ENCODE measurements at places on chromosomes 1 and 21.

DNA sequence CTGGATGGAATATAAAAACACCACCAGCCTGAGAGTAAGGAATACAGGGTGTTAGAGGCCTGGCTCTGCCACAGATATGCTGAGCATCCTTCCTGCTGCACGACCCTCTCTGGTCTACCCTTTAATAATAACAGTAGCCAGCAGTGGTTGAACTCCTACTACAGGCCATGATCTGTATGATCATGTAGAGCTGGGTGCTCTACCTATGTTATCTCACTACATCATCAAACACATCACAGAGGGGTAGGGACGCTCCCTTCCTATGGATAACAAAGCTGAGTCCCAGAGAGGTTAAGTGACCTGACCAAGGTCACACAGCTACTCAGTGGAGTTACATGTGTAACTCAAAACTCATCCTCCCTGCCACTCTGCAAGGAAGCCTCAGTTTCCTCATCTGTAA is 13.0 kb upstream of the MYOM3 start:
- no peak for DNase-seq

- DNase-seq = peak; percentile 72
These were observed 40.4 kb downstream of the RIMS3 start for GRCh38 chr1:40625076-40625475.

DNA sequence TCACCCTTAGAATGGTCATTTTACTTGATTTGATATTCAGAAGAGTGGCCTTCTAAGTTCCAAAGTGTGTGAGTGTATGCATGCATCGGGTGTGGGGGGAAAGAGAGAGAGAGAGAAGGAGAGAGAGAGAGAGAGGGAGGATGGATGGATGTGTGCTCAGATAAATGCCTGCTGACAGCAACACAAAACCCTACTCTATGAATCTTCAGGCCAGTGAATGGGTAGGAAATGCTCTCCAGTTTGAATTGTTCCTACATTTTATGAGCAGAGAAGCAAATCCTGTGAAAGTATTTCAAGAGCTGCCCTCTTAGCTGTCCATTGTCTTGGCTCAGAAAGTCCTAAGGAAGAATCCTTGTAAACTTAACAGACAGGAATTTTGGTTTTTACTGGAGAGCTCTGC is 7.4 kb downstream of the JAM2 start:
- no peak for DNase-seq

GRCh38 chr1:19333587-19334354 is 21.6 kb downstream of the SLC66A1 start:
- DNase-seq = no peak

GRCh38 chr1:5887971-5888361 is 104.3 kb downstream of the NPHP4 start:
- DNase-seq = no peak

DNA sequence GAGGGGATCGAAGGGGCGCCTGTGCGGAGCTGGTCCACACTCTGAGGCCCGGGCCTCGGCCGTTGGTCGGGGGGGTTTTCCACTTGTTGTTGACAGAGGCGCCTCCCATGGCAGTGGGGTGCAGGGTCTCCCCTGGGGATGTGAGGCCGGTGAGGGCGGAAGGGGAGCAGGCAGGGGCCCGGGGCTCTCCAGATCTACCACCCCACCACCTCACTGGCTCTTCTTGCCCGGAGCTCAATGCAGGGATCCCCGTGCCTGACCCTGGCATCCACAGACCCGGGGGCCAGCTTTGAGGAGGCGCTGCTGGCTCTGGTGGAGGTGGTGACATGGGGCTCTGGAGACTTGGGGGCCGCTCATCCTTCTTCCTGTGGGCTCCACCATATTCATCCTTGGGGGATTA is 7.1 kb upstream of the PEX10 start:
- no peak for DNase-seq

DNA sequence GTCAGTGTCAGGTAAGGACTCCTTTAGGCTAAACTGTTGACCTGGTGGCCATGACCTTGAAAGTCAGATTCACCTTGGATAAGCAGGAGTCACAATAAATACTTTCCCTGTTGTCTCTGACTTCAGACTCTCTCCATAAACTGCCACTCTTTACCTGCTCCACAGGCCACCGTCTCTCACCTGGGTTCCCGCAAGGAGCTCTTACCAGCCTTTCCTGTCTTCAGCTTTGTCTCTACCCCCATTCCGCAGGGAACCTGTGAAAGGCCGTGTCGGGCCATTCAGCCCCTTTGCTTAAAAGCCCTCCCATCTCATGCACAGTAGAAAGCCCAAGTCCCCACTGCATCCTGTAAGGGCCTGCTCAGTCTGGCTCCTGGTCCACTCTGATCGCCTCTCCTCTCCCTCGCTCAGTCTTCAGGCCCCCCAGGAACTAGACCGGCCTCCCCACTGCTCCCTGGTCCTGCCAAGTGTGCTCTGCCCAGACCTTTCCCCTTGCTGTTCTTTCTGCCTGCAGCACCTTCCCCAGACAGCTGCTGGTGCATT is 79.5 kb downstream of the ACTL8 start:
- no peak for DNase-seq

Data from NCI-H1092 (cell line).